ENCODE measurements at places on chromosomes 2 and 18.

GRCh38 chr2:200428961-200429665, 80.8 kb downstream of the KCTD18 start:
- DNase-seq = no peak

GRCh38 chr2:144082777-144083176, 437.1 kb downstream of the ZEB2 start:
- DNase-seq = no peak

GRCh38 chr18:35578481-35578880, 3.1 kb upstream of the GALNT1 start:
- DNase-seq = no peak

- no peak for DNase-seq
Measured at GRCh38 chr2:105062158-105062557, 24.3 kb downstream of the MRPS9 start.

DNA sequence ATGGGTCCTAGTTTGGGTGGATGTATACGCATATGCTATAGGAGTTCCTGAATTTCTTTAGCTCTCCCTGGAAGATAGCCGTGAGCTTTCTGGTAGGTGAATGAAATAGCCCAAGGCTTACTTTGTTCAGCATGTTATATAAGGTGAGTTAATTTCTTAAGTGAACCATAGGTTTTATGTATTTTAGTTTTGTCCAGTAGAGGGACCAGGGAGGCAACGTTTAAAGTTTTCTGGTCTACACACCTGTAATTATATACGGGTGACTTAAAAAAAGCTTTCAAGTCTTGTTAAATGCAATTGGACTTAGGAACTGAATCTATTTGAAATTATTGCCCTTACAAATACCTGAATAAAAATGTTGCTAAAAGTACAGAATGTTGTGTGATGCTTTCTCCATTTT, 402.5 kb upstream of the DDX18 start:
- no peak for DNase-seq

DNA sequence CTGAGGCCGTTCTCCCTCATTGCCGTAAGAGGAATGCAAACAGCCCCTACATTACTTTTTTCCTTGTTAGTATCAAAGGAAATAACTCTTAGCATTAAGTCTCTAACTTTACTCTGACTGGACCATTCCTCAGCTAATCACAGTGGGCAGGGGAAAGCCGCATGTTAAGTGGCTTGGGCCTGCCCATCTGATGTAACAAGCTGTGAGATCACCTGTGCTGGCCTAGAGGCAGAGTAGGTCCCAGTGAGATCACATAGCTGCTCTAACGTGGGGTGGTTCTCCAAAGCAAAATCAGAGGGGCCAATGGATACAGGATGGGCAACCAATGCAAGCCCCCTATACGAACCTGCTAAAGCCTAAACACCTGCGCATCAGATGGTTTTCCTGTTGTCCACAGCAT, 5.9 kb upstream of the MOCOS start:
- no peak for DNase-seq

GRCh38 chr2:201909348-201909747, 103.0 kb downstream of the CDK15 start:
- DNase-seq = no peak

DNA sequence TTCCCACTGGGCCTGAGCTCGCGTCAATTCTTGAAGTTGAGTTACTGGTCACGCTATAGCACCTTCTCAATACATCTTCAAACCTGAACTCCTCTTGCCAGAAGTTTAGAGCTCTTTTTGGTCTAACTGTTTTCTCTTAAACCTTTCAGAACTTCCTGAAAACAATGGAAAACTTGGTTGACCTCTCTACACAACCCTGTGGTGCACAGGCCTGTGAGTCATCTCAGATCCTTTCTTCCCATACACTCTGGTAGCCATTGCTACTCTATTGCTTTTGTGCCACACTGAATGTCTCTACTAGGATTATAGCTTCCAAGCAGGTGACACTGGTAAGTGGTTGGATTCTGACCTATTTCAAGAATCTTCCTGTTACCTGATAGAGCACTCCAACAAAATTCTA, 321.5 kb upstream of the FSIP2 start:
- no peak for DNase-seq

DNA sequence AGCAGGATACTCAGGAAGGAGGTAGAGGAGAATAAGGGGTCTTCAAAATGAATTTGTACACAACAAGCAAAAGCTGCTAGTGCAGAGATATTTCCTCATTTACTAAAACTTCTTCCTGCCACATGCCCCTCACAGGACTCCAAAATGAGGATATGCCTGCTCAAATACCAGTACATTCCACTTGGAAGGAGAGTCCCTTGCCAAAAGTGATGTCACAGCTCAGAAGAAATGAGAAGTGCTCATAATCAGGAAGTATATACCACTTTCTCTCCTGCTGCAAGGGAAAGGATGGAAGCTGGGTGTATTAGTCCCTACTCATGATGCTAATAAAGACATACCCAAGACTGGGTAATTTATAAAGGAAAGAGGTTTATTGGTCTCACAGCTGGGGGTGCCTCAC, 87.7 kb upstream of the FSHR start:
- no peak for DNase-seq

DNA sequence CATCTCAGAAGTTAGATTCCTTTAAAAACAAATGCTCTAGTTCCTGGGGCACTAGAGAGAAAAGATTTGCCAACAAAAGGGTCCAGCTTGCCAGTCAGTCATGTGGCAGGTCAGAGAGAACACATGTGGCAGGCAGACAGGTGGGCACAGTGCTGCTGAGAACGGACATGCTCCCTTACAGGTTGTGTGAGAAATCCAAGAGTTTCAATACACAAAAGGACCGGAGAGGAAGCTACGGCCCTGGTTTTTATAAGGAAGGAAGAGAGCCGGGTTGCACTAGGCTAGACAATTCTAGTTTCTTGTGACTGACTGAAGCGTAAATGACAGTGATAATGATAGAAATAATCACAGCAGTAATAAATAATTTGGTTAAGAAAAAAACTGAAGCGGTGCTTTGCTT, 18.3 kb downstream of the CDC42EP3 start:
- DNase-seq = no peak

Data from CD4-positive, alpha-beta T cell (primary cell).